ENCODE measurements at places on chromosomes 11 and 22.

- DNase-seq, result no peak
These were observed 15.7 kb downstream of the CRTAM start for GRCh38 chr11:122853971-122854446.

GRCh38 chr11:134045799-134046635, 22.9 kb upstream of the JAM3 start:
- DNase-seq, result no peak

DNA sequence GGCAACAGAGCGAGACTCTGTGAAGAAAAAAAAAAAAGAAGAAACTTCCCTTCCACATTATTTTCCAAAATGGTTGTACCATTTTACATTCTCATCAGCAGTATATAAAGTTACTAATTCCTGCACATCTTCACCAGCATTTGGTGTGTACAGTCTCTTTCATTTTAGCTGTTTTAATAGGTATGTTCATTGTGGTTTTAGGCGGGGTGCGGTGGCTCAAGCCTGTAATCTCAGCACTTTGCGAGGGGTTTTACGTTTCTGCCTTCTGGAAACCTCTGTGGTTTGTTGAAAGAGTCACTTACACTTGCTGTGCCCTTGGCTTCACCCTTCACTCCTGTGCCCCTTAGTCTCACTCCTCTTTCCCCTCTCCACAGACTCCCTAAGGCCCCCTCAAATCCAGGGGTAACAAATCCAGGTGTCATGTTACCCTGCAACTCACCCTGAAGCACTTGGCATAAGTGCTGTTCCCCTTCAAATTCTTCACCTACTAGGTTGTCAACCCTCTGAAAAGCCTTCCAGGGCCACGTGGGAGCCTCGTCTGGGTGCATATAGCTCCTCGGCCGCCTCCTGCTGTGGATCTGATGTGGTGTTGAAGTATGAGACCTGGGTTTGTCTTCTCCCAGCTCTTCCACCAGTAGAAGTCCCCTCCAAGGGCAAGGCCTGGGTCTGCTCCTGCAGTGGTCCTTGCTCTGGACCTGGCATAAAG, 20.8 kb downstream of the TOB2 start:
- DNase-seq, result no peak

- peak; percentile 13 for DNase-seq
These were observed 80.8 kb downstream of the ZC3H12C start for GRCh38 chr11:110173811-110174644.

DNA sequence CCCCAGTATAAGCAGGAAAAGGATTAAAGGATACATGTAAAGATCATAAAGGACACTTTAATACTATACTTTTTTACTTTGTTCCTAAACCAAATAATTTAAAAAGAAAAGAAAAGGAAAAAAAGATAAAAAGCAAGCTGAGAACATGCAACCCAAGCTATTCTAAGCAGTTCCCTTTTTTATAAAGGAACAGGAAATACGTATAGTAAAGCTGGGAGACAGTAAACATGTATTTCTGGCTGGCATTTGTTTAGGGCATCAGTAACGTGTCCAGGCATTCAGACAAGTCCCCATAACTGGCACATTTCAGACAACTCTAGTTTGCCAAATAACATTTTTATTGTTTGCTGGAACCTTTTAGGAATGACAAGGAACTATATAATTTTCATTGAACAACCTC, 24.9 kb downstream of the BCO2 start:
- DNase-seq, result no peak

- DNase-seq, result no peak
These were observed 36.5 kb upstream of the MOB2 start for GRCh38 chr11:1523077-1523476.

- DNase-seq, result no peak
These were observed 2.6 kb downstream of the LAMTOR1 start for GRCh38 chr11:72100462-72100861.

GRCh38 chr11:12770966-12771597, 96.9 kb downstream of the TEAD1 start:
- no peak for DNase-seq

- no peak for DNase-seq
These were observed 43.5 kb upstream of the TCF20 start for GRCh38 chr22:42313804-42314581.

DNA sequence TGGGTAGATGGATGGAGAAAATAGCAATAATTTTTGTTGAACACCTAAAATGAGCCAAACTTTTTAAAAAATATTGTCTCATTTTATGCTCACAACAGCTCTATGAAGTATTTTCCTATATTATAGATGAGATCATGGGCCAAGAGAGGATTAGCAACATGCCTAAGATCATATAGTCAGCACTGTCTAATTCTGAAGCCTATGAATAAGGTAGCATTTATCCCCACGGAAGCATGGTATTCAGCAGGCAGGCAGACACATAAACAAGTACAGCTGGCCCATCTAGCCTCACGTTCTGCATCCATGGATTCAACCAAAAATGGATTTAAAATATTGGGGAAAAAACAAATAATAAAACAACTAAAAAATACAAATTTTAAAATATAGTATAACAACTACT, 21.9 kb upstream of the RAB30 start:
- DNase-seq, result no peak
